ENCODE measurements at places on chromosomes 4 and X.

DNA sequence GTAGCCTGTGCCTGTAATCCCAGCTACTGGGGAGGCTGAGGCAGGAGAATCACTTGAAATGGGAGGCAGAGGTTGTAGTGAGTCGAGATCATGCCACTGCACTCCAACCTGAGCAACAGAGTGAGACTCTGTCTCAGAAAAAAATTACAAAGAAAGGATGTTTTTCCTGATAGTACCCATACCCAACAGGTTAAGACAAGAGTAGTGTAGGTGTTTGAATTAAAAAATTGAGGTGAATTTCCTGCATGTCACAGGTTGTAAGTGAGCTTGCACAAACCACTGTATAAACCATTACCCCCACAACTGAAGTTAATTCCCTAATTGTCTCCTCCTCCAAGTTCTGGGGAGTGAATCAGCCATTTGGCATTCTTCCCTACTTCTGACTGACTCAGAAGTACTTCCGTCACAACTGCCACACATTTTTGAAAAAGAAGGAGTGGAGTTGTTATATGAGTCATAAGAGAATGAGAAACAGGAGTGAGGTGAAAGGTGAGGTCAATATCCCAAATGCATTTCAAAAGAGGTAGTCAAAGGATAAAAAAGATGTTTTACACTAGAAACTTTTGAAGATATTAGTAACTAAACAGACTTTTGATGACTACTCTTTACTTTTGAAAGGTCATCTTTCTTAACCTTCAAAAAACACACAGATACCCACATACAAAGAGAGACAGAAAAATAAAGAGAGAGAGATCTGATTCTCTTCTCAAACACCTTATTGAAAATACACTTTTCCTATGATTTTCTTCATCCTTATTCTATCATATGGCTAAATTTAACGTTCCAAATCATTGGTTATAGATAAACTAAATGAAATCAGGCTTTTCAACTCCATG is 134.5 kb downstream of the BTC start:
- H3K4me1 ChIP-seq: peaks cover 5% of the 10 kb centered on the region
- no peak overlapping the region for H3K27ac ChIP-seq
- H3K27me3 ChIP-seq: no peaks in the 10 kb centered on the region
- H3K36me3 ChIP-seq: peaks cover 1% of the 10 kb centered on the region
- no peak overlapping the region for H3K4me3 ChIP-seq
- no peak for DNase-seq

- H3K36me3 ChIP-seq: peaks cover 5% of the 10 kb centered on the region
- DNase-seq: peak; percentile 15
- peak overlapping the region; percentile 86 for H3K27ac ChIP-seq
- peaks cover 26% of the 10 kb centered on the region for H3K27me3 ChIP-seq
Observed at GRCh38 chr4:18020145-18020670, 1.3 kb downstream of the LCORL start.

- no peak overlapping the region for H3K4me3 ChIP-seq
- no peak overlapping the region for H3K27ac ChIP-seq
- no peaks in the 10 kb centered on the region for H3K4me1 ChIP-seq
- H3K27me3 ChIP-seq: no peaks in the 10 kb centered on the region
Observed at GRCh38 chr4:72631296-72631695, 62.3 kb upstream of the ADAMTS3 start.

DNA sequence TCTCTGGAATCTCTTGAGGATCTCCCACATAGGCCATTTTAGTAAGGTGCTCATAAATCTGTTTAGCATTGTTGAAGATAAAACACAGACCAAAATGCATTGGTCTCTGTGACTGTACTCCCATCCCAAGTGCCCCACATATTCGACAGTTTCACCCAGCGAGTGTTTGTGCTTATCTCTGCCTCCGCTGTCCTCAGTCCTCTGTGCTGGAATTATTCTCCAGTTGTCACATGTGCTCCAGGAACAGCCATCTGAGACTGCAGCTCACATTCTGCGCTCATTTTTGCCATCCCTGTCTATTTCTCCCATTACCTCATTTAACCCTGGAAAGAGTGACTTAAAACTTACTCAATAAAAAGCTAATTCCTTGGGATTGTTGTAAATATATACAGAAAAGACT is 27.6 kb upstream of the DCHS2 start:
- no peaks in the 10 kb centered on the region for H3K4me1 ChIP-seq
- H3K36me3 ChIP-seq: no peaks in the 10 kb centered on the region
- H3K4me3 ChIP-seq: no peak overlapping the region
- peaks cover 35% of the 10 kb centered on the region for H3K27me3 ChIP-seq

GRCh38 chr4:140134746-140135425 is 19.1 kb downstream of the MAML3 start:
- H3K27me3 ChIP-seq: peaks cover 7% of the 10 kb centered on the region
- H3K4me1 ChIP-seq: peaks cover 52% of the 10 kb centered on the region
- no peak overlapping the region for H3K27ac ChIP-seq
- no peak overlapping the region for H3K4me3 ChIP-seq
- H3K36me3 ChIP-seq: peaks cover 3% of the 10 kb centered on the region
- DNase-seq: no peak

GRCh38 chrX:10103023-10103422 is 53.8 kb upstream of the CLCN4 start:
- no peak for DNase-seq
- H3K27me3 ChIP-seq: no peaks in the 10 kb centered on the region
- H3K36me3 ChIP-seq: peaks cover 4% of the 10 kb centered on the region
- H3K4me1 ChIP-seq: peaks cover 40% of the 10 kb centered on the region

DNA sequence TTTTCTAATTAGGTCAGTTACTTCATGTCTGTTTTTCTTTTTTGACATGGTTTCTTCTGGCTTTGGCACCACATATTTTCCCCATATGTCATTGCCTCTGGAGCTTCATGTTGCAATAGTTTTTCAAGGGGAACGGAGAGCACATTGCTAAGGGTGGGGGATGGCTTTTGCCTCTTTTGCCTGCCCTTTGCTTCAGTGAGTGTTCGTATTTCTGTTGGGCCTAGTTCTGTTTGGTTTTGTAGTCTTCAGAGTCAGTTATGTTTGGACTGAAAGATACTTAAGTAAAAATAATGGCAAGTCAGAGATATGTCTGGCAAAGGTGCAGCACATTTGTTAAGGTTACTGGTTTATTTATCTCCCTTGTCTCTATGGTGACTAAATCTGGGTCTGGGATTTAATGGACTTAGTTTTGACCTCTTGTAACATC is 29.1 kb downstream of the FHL1 start:
- no peak overlapping the region for H3K27ac ChIP-seq
- no peaks in the 10 kb centered on the region for H3K36me3 ChIP-seq
- H3K27me3 ChIP-seq: peaks cover 8% of the 10 kb centered on the region
- no peaks in the 10 kb centered on the region for H3K4me1 ChIP-seq

DNA sequence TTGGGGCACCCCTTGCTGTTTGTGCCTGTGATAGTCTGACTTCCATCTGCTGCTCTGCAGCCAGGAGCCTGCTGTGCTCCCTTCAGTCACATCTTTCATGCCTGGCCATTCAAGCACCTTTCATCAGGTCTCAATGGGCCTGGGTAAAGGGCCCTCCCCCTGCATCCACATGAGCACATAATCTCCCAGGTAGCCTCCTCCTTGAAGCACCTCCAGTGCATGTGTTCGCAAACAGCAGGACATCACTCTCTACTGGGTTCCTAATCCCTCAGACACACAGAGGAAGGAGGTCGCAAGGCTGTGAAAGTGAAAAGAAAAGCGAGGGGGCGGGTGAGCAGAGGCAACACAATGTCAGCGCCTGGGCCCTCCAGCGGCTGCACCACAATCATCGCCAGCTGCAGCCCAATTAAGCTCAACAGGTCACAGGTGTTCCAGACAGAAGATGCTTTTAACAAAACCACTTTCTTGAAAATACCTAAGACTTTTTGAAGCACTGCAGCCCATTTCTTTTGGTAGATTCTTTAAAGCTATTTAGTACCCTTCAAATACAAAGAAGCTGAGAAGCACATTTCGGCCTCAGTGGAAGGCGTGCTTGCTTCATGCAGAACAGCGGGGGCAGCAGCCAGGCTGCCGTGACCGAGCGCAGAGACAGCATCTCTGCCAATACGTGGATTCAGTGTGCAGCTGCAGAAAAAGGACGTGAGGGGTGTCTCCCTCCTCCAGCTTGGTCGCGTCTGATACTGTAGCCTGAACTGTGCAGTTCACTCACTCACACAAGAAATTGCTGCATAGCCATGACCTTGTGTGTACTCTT is 92.2 kb upstream of the SPRY1 start:
- no peaks in the 10 kb centered on the region for H3K36me3 ChIP-seq
- H3K4me1 ChIP-seq: peaks cover 16% of the 10 kb centered on the region
- no peaks in the 10 kb centered on the region for H3K27me3 ChIP-seq
- no peak overlapping the region for H3K27ac ChIP-seq
- H3K4me3 ChIP-seq: no peak overlapping the region

- no peaks in the 10 kb centered on the region for H3K27me3 ChIP-seq
- H3K4me3 ChIP-seq: peak overlapping the region; percentile 88
- H3K36me3 ChIP-seq: peaks cover 1% of the 10 kb centered on the region
- peaks cover 43% of the 10 kb centered on the region for H3K4me1 ChIP-seq
- H3K27ac ChIP-seq: peak overlapping the region; percentile 77
Observed at GRCh38 chr4:81472281-81473182, 825 bp upstream of the RASGEF1B start.

GRCh38 chr4:164021947-164022346 is 527.5 kb downstream of the TMA16 start:
- DNase-seq: no peak
- H3K36me3 ChIP-seq: peaks cover 2% of the 10 kb centered on the region
- H3K27me3 ChIP-seq: no peaks in the 10 kb centered on the region

DNA sequence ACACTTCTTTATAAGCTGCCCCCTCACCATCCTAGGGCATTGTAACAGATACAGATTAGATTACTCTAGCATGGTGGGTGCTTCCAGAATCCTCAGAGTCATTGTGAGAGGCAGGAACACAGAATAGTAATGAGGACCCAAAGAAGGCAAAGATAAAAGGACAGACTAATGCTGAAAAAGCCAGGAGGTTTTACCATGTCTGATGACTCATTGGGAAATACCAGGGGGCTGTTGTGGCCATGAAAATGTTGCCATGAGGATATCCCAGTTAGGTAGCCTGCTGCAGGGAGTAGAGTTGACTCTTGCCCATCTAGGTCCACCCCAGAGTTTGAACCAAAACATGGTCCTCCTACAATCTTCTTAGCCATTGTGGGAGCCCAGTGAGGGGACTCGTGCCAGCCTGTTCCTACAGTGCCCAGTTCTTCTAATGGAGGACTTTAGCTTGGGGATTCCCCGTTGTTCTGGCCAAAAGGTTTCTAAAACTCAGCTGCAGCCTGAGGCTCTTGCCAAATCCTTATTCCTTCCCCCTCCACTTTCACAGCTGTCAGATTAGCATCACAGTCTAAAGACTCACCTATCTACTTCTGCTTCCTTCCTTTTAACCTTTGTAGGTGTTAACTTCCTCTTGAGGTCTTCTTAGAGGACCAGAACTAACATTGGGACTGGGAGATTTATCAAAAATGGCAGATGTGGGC is 586.0 kb upstream of the AADAT start:
- H3K27me3 ChIP-seq: no peaks in the 10 kb centered on the region
- no peaks in the 10 kb centered on the region for H3K36me3 ChIP-seq
- no peak for DNase-seq
- H3K4me1 ChIP-seq: no peaks in the 10 kb centered on the region

DNA sequence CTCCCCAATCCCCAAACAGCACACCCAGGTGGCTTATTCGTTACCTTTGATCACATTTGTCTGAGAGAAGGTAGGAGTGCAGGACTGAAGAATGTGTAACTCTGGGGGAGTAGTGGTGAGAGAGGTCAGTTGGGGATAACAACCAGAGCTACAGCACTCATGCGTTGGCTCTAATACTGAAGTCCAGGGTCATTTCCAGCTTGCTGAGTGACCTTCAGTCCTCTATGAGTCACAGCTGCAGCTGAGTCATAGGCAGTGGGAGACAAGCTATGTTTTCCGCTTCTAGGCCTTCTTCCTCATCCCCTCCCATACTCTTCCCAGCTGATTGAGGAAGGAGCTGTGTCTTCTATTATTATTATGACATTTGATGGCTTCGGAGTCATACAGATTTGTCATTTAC is 31.6 kb upstream of the CT47C1 start:
- no peak overlapping the region for H3K27ac ChIP-seq
- H3K27me3 ChIP-seq: peaks cover 24% of the 10 kb centered on the region
- H3K4me3 ChIP-seq: no peak overlapping the region
- H3K36me3 ChIP-seq: no peaks in the 10 kb centered on the region
- no peak for DNase-seq
- no peaks in the 10 kb centered on the region for H3K4me1 ChIP-seq

DNA sequence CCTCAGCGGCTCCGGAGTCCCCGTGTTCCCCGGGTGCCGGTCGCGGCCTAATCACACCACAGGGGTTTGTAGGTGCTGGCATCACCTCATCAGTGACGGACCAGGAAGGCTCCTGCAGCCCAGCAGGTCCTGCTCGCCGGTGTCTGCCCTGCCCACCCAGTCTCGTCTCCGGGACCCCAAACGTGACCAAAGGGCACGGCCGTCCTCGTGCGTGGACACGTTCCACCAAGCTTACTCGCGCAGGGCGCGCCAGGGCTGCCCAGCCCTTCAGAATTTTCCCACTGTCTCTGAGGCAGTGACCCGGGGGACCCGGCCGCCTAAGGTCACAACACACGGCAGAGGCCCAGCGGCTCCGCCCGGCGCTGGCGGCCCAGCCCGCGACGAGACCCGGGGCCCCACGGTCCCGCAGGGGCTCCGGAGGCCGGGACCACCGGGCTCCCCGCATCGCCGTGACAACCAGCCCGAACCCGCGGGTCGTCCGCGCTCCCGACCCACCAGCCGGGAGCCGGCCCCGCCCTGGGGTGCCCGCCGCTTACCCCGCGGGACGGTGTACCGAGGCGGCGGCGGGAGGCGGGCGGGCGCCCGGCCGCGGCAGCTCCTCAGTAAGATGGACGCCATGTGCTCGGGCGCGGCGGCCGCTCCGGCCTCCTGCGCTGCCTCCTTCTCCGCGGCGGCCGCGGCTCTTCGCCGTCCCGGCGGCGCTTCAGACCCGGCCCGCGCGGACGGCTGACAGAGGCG is 454 bp downstream of the LETM1 start:
- H3K4me1 ChIP-seq: peaks cover 50% of the 10 kb centered on the region
- peak overlapping the region; percentile 93 for H3K4me3 ChIP-seq

DNA sequence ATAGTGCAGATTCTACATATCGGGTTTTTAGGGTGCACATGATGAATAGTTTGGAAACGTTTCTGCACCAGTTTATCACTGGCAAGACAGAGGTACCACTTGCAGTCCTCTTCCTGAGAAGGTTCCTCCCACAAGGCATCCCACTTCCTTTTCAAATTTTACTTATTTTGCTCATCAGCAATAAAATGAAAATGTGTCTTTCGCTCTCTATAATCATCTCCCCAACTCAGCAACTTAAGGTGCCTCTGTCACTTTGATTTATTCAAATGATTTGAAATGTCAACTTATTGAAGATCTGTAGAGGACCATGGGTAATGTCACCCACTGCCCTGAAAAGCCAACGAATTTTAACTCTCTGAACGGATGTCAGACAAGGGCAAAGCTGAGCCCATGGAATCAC is 53.2 kb downstream of the VGLL1 start:
- peak overlapping the region; percentile 64 for H3K27ac ChIP-seq
- peak overlapping the region; percentile 73 for H3K4me3 ChIP-seq
- no peak for DNase-seq
- peaks cover 61% of the 10 kb centered on the region for H3K4me1 ChIP-seq

GRCh38 chr4:174080361-174080760 is 203.1 kb downstream of the FBXO8 start:
- no peak for DNase-seq
- no peak overlapping the region for H3K4me3 ChIP-seq
- no peak overlapping the region for H3K27ac ChIP-seq
- peaks cover 7% of the 10 kb centered on the region for H3K27me3 ChIP-seq
- no peaks in the 10 kb centered on the region for H3K36me3 ChIP-seq
